Esophagus muscularis mucosa (tissue), 4 donors: ENCODE measurements at places on chromosomes 13 and 19. TPM values are rescaled to one million over a fixed set of nuclear protein-coding genes. Genes with fewer than 3 reads are reported as not detected.

DNA sequence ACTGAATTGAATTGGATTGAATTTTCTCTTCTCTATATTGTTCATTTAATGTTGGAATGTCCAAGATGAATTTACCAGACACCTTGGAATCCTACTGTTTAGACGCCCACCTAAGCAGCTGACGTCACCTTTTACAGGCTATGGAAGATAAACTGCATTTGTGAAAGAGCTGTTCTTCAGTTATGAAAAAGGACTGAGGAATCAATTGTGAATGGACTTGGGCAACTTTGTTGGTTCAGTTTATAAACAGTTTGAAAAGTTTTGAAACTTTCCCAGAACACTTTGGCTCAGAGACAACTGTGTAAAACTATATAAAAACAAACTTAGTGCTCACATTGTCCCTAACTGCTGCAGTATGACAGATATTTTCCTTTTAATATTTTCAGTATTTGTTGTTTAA lies 590.8 kb upstream of the SPRY2 start:
- DNase-seq: no peak

DNA sequence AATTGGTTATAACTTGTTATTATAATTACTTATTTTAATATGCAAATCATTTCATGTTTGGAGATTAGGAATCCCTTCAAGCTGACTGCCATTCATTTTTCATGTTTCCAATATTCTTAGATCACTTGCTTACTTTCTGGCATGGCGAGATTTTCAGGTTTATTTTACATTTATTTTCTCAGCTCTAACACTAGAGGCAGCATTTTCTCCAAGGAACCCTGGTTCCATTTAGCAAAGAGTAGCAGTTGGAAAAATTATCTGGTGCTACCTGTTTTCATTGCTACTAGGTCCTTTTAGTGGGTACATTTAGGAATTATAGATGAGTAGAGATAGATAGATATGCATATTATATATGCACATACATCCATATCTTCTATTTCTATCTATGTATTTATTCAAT lies 90.9 kb upstream of the TRPC4 start:
- DNase-seq: no peak

- no peak for DNase-seq
Measured at GRCh38 chr13:92952161-92952560, 274.4 kb upstream of the GPC6 start.

GRCh38 chr13:30816736-30817135 lies 81.4 kb downstream of the ALOX5AP start:
- no peak for DNase-seq

- DNase-seq: no peak
Measured at GRCh38 chr13:79604752-79605151, 123.8 kb downstream of the NDFIP2 start.

DNA sequence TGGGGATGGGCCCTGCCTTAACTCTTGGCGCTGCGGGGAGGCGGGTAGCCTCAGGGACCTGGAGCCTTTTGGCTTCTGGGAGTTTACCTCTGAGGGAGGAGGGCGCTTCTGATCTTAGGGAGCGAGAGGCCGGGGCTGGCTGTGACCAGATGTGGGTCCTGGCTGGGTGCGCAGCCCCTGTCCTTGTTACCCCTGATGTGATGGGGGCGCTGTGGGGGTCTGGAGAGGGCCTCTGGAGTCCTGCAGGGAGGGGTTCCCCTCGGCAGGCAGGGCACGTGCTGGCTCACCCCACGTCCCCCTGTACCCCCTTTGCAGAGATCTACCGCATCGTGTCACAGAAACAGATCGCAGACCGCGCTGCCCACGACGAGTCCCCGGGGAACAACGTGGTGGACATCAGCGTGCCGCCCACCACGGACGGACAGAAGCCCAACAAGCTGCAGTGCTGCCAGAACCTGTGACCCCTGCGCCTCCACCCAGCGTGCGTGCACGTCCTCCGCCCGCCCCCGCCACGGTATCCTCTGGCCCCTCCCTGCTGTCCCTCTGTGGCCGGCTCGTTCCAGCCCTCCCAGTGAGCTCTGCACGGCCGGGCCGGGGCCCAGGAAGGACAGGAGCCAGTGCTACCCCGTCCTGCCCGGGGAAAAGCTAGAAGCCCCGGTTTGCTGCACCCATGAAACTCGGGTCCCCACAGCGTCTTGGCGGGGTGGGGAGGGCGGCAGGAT lies 9.8 kb upstream of the MARCHF2 start:
- no peak for DNase-seq

- DNase-seq: no peak
Measured at GRCh38 chr13:19818223-19818842, 35.6 kb upstream of the PSPC1 start.

- no peak for DNase-seq
Measured at GRCh38 chr19:18634612-18635297, 2.1 kb upstream of the KLHL26 start.

GRCh38 chr19:39411081-39411831 lies 1.2 kb upstream of the PLEKHG2 start:
- no peak for DNase-seq

- no peak for DNase-seq
Measured at GRCh38 chr13:113350065-113350937, 13.6 kb downstream of the GRTP1 start.

GRCh38 chr13:99320693-99321481 lies 13.7 kb upstream of the GPR183 start:
- DNase-seq: no peak

GRCh38 chr19:48804496-48804895 lies 6.3 kb downstream of the BCAT2 start:
- no peak for DNase-seq

GRCh38 chr13:106375085-106375484 lies 160.4 kb downstream of the EFNB2 start:
- DNase-seq: no peak

- no peak for DNase-seq
Measured at GRCh38 chr19:33392341-33393285, 19.1 kb downstream of the CEBPG start.

DNA sequence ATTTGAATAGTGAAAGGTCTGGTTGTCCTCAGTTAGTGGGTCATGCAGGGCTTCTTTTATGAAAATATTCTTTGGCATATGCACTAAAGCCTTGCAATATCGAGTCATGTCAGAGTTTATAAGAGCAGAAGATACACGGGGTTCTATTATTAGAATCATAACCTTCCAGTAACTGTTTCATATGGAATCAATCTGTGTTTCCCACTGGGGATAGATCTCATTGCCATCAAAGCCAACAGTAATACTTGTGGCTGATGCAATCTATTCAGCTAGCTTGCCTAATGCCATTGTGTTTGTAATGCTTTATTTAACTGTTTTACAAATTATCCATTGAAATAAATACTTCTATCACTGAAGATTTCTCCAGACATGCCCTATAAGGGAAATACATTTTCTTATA lies 746.9 kb upstream of the PCDH9 start:
- DNase-seq: no peak

DNA sequence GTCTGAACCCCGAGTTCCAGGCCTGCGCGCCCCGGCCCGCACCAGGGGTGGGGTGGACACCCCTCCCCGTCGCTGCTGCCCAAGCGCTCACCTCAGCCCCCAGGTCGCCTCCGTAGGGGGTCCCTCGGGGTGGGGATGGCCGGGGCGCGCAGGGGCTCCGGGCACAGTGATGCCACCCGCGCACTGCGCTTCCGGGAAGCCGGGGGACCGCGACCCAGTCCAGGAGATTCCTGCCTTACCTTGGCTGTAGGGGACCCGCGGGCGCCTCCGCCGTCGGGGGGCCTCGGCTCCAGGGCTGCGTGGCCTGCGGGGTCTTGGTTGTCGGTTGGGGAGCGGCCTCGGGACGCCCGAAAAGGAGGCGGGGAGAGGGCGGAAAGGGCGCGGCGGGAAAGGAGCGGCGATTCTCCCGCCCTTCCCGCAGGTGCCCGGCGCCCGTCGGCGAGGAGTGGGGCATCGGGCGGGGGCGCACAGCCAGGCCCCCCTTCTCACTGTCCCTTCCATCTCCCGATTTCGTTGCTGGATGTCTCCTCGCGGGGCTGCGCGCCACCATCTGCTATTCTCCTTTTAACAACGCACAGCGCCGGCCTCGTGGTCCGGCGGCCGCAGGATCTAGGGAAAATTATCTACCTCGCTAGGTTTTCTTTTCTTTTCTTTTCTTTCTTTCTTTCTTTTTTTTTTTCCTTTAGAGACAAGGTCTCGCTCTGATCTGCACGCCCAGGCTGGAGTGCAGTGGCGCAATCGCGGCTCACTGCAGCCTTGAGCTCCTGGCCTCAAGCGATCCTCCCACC lies at the start of gene KEAP1:
Gene KEAP1 (minus strand): TSS at position 355 of the 788 bp plus-strand sequence. CDS start 3,323 bp downstream, outside the sequence.
- DNase-seq: no peak

GRCh38 chr13:106532111-106532929 lies 3.1 kb downstream of the EFNB2 start:
- DNase-seq: no peak

DNA sequence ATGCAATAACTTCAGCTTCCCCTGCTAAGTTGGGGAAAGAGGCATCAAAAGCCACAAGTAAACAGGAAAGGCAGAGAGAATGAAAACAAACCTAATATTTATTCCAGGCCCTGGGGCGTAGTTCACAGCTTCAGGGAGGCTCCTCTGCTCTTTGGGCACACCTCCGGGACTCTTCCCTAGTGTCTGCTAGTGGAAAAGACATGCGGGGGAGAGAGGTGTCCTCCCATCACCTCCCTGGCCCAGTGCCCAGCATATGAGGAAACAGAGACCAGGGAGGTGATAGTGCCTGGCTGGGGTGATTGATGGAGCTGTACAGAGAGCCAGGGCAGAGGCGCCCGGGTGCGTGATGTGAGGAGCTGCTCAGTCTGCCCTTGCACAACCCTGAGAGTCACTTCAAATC lies 71.0 kb downstream of the RASL11A start:
- DNase-seq: no peak

DNA sequence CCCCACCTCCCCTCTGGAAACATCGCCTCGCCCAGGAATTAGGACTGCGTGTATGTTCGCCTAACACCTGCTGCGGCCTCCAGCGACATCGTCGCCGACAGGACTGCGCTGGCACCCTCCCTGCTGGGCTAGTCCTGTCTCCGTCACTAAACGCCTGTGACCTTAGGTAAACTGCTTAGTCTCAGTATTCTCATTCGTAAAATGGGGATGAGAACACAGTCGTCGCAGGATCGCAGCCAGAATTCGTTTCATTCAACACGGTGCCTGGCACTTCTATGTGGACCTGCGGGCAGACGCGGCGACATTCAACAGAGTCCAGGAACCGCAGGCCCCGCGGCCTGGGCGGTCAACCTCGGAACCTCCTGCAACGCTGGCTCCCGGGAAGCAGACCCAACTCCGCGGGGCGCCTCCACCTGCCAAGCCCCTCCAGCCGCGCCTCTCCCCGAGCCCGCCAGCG lies 485 bp downstream of the CRYL1 start:
- DNase-seq: no peak

- no peak for DNase-seq
Measured at GRCh38 chr13:75049735-75050335, 432.1 kb downstream of the TBC1D4 start.

GRCh38 chr19:30119180-30119908 lies 177.3 kb downstream of the URI1 start:
- DNase-seq: no peak

DNA sequence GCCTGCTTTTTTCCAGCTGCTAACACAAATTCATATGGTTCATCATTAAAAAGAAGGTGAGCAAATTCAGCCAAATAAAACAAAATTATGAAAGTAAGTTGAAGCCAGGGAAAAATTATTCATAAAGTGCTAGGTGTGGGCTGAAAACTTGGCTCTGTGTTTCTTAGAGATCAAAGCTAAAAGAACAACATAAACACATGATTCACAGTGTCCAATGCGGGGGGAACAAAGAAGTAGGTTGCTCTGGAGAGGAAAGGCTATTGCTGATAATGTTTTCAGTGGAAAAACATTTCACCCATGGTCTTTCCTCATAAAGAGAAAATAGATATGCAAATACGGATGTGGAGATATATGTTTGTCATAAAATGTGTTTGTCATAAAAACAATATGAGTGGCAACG lies 1691.5 kb upstream of the SLC10A2 start:
- DNase-seq: no peak

DNA sequence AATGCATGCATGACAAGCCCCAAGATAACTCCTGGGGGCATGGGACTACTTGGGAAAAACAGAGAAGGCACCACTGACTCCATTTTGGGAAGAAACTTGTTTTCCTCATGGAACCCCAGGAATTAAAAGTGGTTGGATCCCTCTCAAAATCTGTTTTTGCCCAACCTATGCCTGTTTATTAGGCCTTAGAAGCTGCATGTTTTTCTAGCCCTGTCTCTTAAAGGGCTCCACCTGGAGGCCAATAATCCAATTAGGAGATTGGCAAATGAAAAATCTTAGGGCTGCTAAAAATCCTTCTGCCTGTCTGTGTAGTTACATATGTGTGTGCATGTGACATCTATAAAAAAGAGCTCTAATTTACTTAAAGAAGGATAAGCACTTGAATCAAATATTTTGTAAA lies 26.9 kb downstream of the MED4 start:
- no peak for DNase-seq

DNA sequence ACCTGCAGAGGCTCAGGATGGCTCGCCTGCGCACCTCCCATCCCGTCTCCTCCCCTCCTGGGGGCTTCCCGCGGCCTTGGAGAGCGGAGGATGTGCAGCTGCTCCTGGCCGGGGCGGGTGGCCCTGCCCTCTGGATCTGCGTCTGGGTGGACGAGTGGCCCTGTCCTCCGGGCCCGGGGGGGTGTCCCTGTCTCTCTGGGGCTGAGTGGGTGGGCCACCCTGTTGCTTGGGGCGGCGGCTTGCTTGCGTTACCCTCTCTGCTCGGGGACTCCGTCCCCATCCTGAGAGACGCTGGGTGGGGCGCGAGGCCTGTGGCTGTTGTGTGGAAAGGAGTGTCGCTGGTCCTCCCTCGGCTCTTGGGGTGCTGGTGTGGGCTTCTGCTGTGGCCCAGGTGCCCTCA lies 34.6 kb downstream of the DOT1L start:
- no peak for DNase-seq

GRCh38 chr19:2070986-2071673 lies 20.1 kb upstream of the MKNK2 start:
- DNase-seq: no peak

- no peak for DNase-seq
Measured at GRCh38 chr19:2154587-2155075, 3.3 kb upstream of the AP3D1 start.

GRCh38 chr19:33413868-33414666 lies 40.6 kb downstream of the CEBPG start:
- no peak for DNase-seq

DNA sequence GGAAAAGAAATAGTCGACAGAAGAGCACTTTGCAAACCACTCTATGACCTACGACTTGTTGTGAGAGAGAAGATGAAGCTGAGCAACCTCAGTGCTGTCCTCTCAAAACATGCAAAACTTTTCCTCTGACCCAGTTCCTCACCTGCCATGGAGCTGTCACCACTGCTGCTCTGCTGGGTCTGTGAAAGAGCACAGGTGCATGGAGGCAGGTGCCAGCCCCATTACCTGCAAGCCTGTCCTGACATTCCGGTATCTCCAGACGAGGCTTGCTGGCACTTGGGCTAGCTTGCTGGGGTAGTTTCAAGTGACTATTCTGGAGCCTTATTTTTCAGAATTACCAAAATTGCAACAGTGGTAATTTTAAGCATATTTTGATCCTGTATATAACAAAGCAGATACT lies 49.5 kb upstream of the RFXAP start:
- no peak for DNase-seq

Gene C19orf85
- not detected for total RNA-seq

Gene CD22
- 2.3 TPM for total RNA-seq

Gene NLRP11
- total RNA-seq: not detected

Gene CARS2
- 56.9 TPM for total RNA-seq

Gene COL4A2
- total RNA-seq: 538 TPM

Gene NKG7
- 4.1 TPM for total RNA-seq

Gene CLEC17A
- total RNA-seq: not detected

Gene ZNF555
- 6.4 TPM for total RNA-seq

Gene DNAJC15
- total RNA-seq: 13.9 TPM

Gene NOSIP
- 51.0 TPM for total RNA-seq

Gene ICAM5
- 0.42 TPM for total RNA-seq

Gene TMEM259
- 187 TPM for total RNA-seq

Gene GNG7
- 18.8 TPM for total RNA-seq

Gene ZNF808
- total RNA-seq: 11.7 TPM

Gene PSG6
- total RNA-seq: not detected
